ENCODE measurements at places on chromosomes 7 and 10. TPM values are rescaled to one million over a fixed set of nuclear protein-coding genes. Genes with fewer than 3 reads are reported as not detected.

IRF5 gene
- 2.2 TPM for total RNA-seq

EN2 gene
- total RNA-seq = 0.11 TPM

DNA sequence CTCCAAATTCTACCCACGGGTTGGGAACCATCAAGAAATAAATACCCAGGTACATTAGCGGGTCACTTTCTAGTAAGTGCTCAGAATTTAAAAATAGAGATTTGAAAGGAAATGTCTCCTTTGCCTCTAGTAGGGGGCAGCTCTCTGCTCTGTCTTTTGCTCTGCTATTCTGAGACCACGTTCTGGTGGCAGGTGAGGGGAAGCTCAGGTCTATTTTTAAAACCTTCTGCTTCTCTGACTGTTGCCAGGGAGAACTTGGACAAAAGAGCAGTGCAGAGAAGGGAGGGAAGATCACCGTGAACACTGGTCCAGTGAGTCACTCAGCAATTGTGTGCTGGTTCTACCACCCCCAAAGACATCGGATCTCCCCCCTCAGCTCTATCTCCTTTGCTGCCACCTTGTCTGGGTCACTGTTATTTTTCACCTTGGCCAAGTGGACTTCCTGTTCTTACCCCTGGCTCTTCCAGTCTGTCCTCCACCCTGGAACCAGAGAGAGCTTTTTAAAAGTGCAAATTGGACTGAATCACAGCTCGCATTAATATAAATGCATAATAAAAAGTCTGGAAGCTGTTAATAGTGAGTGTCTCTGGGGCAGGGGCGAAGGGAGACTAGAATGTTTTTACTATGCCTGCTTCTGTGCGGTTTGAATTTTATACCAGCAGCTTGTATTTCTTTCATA is 72.4 kb upstream of the LOXL4 start:
- DNase-seq = no peak

- DNase-seq = no peak
These were observed 210.4 kb downstream of the PAXIP1 start for GRCh38 chr7:154792436-154793055.

DNA sequence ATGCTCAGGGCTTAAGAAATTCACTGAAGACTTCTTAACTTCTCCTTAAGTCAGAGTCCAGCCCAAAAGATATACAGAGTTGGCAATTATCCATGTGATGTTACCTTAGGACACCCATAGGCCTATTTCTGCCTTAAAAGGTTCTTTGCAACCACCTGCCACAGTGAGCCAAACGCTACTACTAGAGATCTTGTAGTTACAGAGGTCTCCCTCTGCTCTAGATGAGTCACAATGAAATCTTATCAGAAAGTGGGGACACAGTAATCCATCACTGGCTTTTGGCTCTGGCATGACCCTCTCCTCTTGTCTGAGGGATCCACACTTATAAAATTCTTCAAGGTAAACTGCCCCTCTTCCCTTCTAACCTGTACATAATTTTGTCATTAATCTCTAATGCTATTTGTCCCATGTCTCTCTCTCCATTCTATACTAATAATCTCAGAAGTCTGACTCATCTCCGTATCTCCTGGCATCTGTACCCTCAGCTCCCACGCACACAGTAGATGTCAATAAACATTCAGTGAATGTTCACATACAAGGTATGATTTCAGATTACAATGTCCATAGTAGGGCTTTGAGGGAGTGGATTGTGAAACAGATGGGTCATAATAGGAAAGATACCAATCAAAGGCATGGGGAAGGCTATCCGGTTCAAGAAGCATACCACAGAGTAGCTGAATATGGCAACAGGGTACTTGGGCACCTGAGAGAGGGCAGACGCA is 112.1 kb downstream of the SGMS1 start:
- no peak for DNase-seq

- no peak for DNase-seq
These were observed 95.8 kb downstream of the SEMA3C start for GRCh38 chr7:80823057-80823456.

DNA sequence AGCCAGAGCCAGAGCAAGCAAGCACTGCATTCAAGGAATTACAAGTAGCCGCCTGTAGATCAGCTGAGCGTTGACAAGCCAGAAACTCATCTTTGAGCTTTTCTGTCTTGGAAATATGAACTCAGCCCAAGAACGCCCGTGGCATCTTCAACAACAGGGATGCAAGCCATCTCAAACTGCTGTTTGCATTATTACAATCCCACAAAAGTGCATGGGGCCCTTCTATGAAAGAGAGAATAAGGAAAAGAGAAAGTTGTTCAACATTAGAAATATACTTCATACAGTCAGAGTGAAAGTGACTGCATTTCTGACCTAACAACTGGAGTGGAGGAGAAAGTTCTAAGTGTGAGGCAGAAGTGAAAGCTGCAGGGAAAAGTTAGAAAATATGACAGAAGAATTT is 6.5 kb downstream of the SGCE start:
- DNase-seq = no peak

- no peak for DNase-seq
These were observed 3.3 kb downstream of the INSYN2A start for GRCh38 chr10:127193125-127193524.

GRCh38 chr10:61912981-61913380 is 11.5 kb downstream of the ARID5B start:
- DNase-seq = no peak

All from left ventricle myocardium inferior (tissue), 1 donor.